NCI-H2107 (cell line): ENCODE measurements at places on chromosomes 11 and 22.

- DNase-seq: no peak
These were observed 724 bp downstream of the ARFIP2 start for GRCh38 chr11:6480299-6480914.

- DNase-seq: no peak
These were observed 181.5 kb downstream of the FAM76B start for GRCh38 chr11:95608093-95608492.

DNA sequence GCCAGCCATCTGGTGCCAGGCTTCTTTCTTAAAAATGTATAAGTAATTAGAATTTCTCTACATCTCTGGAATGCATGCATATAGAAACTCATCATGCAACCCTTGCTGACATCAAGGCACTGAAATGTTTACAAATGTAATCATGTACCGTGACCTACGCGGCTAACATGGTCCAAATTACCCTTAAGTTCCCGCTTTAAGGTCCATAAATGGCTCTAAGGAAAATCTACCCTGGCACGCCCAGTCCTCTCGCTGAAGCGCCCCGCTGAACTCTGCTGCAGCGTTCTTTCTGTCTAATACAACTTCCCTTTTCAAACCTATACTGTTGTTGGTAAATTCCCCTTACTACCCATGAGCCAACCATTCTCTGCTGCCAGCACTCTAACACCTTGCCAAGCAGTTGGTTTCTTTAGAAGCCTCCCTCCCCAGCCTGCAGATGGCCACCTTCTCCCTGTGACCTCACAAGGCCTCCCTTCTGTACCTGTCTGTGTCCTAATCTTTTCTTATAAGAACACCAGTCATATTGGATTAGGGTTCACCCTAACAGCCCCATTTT lies 13.5 kb upstream of the HMOX1 start:
- DNase-seq: no peak

- no peak for DNase-seq
These were observed 1.2 kb downstream of the DGCR2 start for GRCh38 chr22:19120829-19121630.

DNA sequence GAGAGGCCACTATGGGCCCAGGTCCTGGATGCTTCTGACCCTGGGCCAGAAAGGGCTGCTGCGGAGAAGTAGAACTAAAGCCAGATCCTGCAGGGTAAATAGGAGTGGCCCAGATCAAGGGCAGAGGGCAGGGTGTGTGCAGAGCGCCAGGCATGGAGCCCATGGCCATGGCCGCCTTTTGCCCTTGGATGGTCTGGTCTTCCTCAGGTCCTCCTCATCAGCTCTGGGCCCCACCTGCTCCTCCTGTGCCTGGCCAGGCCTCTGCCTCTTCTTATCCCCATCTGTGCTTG lies 277.6 kb downstream of the BRD1 start:
- DNase-seq: no peak

DNA sequence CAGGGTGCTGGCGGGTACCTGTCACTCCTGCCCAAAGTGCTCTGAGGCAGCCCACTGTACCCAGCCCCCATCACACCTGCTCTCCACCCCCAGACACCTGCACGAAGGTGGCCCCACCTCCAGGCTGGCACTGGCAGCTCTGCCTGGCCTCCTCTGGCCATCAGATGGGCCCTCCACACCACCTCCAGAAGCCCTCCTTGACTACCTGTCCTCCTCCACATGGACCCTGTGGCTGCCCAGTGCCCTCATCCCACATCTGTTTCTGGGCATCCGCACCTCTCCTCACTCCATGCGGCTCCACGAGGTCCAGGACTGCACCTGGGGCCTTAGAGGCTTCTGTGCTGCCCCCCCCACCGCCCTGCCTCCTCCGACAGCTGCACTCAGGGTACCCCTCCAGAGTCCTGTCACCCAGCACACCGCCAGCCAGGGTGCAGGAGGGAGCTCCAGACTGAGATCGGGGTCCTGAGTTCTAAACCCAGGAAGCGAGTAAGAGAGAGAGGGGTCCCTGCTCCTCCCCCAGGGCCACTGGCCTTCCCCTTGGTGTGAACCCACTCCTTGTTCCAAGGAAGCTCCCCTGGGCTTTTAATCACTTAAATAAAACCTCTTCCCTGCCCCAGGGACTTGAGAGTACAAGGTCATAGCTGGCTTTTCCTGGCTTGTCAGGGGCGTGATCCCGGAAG lies 1.7 kb downstream of the CTSD start:
- no peak for DNase-seq

DNA sequence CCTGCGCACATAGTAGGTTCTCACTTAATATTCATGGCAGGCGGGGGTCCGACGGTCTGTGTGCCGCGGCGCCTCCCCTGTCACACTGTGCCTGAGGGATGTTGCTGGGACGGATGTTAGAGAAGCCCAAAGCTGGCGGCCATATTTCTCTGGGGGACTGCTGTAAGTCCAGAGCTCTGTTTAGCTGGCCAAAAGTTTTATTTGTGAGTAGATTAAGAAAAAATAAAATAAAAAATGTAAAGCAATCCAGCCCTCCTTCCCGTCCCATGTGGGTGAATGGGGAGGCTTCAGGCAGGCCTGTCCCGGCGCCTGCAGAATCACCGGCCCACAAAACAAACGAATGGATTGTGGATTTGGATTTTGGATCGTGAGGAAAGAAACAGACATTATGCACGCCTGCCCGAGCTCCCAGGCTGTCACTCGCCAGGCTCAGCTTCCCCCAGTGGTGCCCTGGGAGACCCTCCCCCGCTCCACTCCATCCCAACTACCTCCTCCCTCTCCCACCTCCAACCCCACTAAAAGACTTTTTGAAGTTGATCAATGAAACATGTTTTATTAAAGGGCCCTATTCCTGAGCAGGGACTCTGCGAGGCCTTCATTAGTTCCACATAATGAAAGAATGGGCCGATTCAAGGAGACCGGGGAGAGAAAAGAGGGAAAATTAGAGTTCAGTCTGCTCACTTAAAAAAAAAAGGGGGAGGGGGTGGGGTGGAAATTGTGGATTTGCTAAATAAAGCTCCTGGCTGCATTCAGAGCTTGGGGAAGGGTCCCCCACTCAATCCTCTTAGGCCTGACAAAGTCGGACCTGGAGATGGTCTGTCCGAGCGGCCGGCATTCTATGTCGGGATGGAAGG lies 20.4 kb upstream of the SCUBE1 start:
- DNase-seq: no peak

GRCh38 chr11:44632466-44633123 lies 67.1 kb downstream of the CD82 start:
- no peak for DNase-seq

- DNase-seq: peak; percentile 59
These were observed 128.7 kb downstream of the DSCAML1 start for GRCh38 chr11:117668321-117668751.

GRCh38 chr11:95135880-95136279 lies 46.2 kb downstream of the ENDOD1 start:
- no peak for DNase-seq

GRCh38 chr11:45414088-45414487 lies 127.9 kb upstream of the SYT13 start:
- DNase-seq: no peak

DNA sequence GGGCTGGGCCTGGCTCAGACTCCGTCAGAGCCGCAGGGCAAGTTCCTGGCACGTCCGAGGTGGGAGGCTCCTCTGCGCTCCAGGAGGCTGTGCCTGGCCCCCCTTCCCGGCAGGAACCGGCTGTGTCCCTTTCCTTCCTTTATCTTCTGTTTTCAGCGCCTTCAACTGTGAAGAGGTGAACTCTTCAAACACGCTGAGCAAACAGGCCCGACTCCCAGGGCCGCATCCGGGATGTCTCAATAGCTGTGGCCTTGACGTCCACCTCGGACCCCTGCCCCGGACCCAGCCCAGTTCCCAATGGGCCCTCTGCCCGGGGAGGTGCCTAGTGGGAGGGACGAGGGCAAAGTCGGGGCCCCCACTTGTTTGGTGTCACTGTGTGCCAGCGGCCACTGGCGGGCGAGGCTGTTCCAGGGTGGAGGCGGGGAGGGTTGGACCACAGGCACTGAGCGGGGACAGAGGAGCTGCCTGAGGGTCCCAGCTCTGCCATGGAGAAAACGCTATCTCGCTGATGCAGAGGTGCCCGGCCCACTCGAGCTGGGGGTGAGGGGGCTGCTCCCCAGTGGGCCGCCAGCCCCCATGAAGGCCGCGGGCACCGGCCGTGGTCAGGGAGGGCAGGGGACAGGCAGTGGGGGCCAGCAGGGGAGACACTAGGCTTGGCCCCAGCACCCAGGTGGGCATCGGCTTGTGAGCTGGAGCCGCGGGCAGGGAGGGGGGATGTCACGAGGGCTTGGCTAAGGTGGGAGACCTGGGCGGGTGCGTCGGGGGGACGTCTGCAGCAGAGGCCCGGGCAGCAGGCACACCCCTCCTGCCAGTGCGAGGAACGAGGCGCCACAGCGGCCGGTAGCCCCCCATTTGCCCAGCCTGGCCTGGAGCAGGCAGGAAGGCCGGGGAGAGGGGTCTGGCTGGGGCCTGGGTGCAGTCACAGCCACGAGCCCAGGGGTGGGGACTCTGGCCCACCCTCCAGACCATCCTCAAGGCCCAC lies 2.7 kb upstream of the MUC5B start:
- no peak for DNase-seq

DNA sequence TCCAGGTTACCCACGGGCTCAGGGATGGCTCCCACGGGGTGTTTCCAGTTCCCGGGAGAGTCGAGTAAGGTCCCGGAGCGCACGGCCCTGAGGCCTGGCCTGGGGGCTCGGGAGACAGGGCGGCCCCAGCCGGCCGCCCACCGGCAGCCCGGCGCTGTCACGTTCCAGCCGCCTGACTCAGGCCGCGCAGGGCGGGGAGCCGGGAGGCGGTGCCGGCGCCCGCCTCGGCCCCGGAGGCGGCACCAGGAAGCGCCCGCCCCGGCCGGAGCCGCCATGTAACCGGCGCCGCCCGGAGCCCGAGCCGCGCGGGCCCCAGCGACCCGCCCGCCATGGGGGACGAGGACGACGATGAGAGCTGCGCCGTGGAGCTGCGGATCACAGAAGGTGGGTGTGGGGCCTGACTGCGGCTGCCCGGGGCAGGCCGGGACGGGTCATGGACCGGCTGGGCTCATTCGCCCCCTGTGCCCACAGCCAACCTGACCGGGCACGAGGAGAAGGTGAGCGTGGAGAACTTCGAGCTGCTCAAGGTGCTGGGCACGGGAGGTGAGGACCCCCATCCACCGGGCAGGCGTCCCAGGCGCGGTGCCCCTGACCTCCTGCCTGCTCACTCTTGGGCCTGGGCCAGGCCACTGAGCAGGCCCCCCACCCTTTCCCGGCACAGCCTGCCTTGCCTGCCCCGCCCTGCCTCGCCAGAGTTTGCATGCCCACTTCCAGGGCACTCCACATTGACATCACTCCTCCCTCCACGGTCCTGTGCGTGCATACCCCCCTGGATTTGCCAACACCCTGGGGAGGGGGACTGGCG lies at the start of gene RPS6KA4:
RPS6KA4 (plus strand) TSS at position 256 of the 805 bp plus-strand sequence; CDS start at position 330, 74 bp downstream.
- no peak for DNase-seq

DNA sequence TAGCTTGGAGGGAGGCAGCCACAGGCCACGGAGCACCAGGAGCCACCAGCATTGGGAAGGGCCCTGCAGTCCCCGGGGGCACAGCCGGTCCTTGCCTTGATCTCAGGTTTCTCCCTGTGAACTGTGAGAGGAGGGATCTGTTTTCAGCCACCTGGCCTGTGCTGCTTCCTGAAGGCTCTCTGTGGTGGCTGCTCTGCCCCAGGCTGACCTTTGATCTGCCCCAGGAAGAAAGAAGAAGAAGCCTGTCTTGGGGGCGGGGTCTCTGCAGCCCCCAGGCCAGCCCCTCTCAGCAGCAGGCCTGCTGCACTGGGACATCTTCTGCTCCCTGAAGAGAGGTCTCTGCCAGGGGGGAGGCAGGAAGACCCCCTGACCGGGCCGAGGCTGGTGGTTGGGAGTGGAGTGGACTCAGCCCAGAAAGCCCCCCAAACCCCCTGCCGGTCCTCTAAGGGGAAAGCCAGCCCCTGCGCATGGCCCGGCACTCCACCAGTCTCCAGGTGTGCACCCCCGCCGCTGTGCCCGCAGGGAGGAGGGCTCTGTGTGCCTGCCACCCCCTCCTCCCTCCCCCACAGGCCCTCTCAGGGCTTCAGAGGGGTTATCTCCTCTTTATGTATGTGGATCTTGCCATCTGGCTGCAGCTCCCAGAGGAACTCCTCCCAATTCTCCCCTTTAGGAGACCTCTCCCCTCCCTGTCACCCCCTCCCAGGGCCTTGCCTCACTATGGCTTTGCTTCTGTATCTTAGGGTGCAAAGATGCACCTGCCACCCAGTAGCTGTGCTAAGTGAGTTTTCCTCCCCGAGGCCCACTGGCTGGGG lies 675.3 kb downstream of the BRD1 start:
- DNase-seq: peak; percentile 39

- DNase-seq: no peak
These were observed 77.9 kb downstream of the BTBD10 start for GRCh38 chr11:13384908-13385640.

GRCh38 chr11:83464160-83464944 lies 178.2 kb upstream of the CCDC90B start:
- peak; percentile 10 for DNase-seq

DNA sequence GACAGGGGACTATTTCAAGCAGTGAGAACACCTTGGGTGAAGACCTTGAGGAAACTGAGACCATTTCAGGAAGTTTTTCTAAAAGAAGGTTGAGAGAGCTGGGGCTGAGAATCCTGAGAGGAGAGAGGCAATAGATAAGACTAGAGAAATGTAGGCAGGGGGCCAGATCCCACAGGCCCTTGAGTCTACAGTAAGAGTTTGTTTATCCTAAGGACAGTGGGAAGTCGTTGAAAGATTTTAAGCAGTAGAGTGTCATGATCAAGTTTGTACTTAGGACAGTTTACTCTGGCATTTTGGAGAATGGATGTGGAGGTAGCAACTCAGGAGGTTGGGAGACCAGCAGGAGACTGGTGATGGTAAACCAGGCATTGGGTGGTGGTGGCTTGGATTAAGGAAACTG lies 17.1 kb downstream of the HSD17B12 start:
- DNase-seq: no peak

GRCh38 chr22:44383652-44384562 lies 71.2 kb upstream of the SHISAL1 start:
- DNase-seq: no peak
